Coronary artery (tissue), 2 donors: ENCODE measurements at places on chromosomes 13 and 19.

DNA sequence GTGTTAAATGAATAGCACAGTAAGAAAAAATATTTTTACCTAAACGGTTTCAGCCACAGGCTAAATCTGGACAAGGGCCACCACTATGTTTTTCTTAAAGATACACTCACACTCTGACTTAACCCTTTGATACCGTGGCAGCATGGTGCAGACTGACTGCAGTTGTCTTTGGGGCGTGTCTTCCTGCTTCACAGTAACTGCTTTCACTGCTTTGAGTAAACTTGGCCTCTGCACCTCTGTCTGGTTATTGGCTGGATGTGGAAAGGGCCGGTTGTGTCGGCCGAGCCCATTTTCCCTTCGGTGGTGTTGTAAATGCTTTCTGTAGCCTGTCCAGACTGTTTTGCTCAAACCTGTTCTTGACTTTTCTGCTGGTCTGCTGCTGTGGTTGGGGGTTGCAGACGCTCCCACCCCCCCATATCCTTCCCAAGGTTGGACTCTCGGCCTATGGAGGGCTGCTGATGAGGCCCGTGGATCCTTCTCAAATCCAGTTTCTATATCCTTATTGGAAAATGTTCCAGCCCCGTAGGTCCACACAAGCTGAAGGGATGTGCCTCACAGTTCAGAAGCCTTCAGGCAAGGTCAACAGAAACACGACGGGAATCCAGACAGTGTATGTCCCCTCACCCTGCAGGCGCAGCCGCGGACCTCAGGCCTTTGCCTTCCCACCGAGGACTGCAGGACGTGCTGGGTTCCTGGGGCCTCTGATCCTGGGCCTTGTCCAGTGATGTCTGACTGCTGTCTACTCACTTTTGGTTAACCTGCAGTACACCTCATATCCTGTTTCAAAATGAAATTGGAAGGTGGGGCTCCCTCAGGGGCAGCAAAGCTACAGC is 90.2 kb upstream of the RNF113B start:
- no peak for DNase-seq

GRCh38 chr19:2047449-2048103 is 3.5 kb downstream of the MKNK2 start:
- peak; percentile 75 for DNase-seq

- DNase-seq: no peak
Measured at GRCh38 chr13:53143757-53144339, 115.2 kb downstream of the OLFM4 start.

- no peak for DNase-seq
Measured at GRCh38 chr19:21028969-21029268, 8.5 kb downstream of the ZNF430 start.
